Liver (tissue), 10 donors: ENCODE measurements at places on chromosomes 6 and 20. TPM values are rescaled to one million over a fixed set of nuclear protein-coding genes. Genes with fewer than 3 reads are reported as not detected.
A peak's percentile ranks its signal among the peaks of the same experiment; 100 is the strongest.

The BCAS1 gene
- polyA plus RNA-seq: 0.06 TPM

The RIPOR3 gene
- 8.9 TPM for polyA plus RNA-seq

The ANKRD66 gene
- polyA plus RNA-seq: not detected

The ZBTB22 gene
- 1.6 TPM for polyA plus RNA-seq

The BTBD3 gene
- 3.0 TPM for polyA plus RNA-seq

The PDE10A gene
- 0.20 TPM for polyA plus RNA-seq

The BANF2 gene
- not detected for polyA plus RNA-seq

The MLIP gene
- polyA plus RNA-seq: 4.1 TPM

The BPI gene
- polyA plus RNA-seq: not detected

DNA sequence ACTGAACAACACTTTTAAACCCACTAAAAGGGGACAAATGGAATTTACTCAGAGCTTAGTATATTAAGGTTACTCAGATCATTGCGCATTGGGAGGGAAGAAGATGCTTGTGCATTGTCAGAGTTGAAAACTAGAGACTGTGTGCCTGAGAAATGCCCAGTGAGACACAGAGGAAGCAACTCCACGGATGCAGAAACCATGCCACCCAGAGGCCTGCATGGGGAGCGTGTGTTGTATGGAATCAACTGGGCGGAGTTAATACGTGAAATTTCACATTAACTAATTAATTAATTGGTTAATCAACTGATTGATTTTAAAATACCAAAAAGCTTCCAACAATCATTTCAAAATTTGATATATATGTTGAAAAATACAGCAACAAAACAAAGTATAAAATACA lies 391.6 kb downstream of the PLCB1 start:
- H3K4me3 ChIP-seq: no peak overlapping the region
- H3K4me1 ChIP-seq: no peaks in the 10 kb centered on the region
- no peaks in the 10 kb centered on the region for H3K27me3 ChIP-seq
- DNase-seq: no peak

- H3K4me1 ChIP-seq: no peaks in the 10 kb centered on the region
- H3K4me3 ChIP-seq: no peak overlapping the region
- no peaks in the 10 kb centered on the region for H3K27me3 ChIP-seq
- DNase-seq: no peak
- H3K27ac ChIP-seq: no peak overlapping the region
- no peaks in the 10 kb centered on the region for H3K36me3 ChIP-seq
Measured at GRCh38 chr20:39108746-39109145, 146.6 kb downstream of the DHX35 start.

DNA sequence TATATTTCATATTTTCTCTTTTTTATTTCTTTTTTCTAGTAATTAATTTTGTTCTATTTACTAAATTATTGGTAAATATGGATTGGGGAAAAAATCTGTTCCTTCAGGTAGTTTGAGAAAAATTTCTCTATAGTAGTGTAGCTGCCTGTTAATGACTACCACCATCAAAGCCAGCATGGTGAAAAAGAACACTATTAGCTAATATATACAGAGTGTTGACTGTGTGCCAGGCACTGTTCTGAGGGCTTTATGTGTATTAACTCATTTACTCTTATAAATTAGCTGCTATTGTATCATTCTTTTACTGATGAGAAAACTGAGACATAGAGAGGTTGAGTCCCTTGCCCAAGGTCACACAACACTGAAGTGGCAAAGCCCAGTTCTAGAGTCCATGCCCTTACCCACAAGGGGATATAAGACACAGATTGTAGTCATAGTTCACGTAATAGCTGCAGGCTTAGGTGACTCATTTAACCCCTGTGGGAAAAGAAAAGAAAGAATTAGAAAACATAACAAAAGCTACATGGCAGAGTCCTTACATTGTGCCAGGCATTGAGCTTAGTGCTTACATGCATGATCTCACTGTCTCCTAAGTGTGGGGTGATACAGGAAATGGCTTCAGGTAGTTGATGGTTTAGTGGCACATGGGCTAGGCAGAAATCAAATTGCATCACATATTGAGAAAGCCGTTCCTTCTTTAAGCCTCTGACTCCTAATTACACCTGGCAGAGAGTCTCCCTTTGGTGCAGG lies 12.2 kb upstream of the AKIRIN2 start:
- H3K36me3 ChIP-seq: no peaks in the 10 kb centered on the region
- H3K27me3 ChIP-seq: no peaks in the 10 kb centered on the region
- H3K4me1 ChIP-seq: no peaks in the 10 kb centered on the region

- H3K4me1 ChIP-seq: peaks cover 22% of the 10 kb centered on the region
- no peaks in the 10 kb centered on the region for H3K27me3 ChIP-seq
- no peak for DNase-seq
- no peak overlapping the region for H3K4me3 ChIP-seq
- no peaks in the 10 kb centered on the region for H3K36me3 ChIP-seq
Measured at GRCh38 chr20:63693733-63694583, 2.5 kb upstream of the TNFRSF6B start.

DNA sequence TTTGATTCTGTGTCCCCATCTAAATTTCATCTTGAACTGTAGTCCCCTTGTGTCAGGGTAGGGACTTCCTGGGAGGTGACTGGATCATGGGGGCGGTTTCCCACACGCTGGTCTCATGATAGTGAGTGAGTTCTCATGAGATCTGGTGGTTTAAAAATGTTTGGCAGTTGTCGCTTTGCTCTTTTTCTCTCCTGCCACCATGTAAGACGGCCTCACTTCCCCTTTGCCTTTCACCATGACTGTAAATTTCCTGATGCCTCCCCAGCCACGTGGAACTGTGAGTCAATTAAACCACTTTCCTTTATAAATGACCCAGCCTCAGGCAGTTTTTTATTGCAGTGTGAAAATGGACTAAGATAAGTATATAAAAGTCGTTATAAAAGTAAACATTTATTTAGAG lies 80.5 kb upstream of the SGK1 start:
- H3K4me1 ChIP-seq: no peaks in the 10 kb centered on the region
- no peak overlapping the region for H3K4me3 ChIP-seq
- no peaks in the 10 kb centered on the region for H3K36me3 ChIP-seq
- H3K27me3 ChIP-seq: no peaks in the 10 kb centered on the region

- H3K36me3 ChIP-seq: no peaks in the 10 kb centered on the region
- no peak for DNase-seq
- no peak overlapping the region for H3K27ac ChIP-seq
- peaks cover 12% of the 10 kb centered on the region for H3K4me1 ChIP-seq
- H3K27me3 ChIP-seq: no peaks in the 10 kb centered on the region
Measured at GRCh38 chr20:3738111-3739053, 5.9 kb downstream of the HSPA12B start.

DNA sequence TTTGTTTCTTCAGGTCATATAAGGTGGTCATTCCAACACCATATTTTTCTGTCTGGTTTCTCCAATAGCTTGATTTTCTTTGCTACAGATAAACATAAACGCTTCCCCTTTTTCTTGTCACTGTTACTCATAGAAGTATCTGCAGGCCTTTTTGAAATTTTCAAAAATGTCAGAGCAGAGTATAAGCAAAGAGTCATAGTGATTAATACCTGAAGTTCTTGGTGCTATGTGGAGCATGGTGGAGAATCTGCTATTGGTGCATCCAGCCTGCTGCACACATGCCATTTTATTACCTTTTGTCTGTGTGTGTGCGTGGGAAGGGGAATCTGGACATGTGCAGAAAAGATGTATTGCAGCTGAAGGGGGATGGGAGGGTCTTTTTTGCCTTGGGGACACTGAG lies 19.7 kb downstream of the STX11 start:
- H3K4me3 ChIP-seq: no peak overlapping the region
- no peak overlapping the region for H3K27ac ChIP-seq
- no peaks in the 10 kb centered on the region for H3K4me1 ChIP-seq
- H3K36me3 ChIP-seq: no peaks in the 10 kb centered on the region

DNA sequence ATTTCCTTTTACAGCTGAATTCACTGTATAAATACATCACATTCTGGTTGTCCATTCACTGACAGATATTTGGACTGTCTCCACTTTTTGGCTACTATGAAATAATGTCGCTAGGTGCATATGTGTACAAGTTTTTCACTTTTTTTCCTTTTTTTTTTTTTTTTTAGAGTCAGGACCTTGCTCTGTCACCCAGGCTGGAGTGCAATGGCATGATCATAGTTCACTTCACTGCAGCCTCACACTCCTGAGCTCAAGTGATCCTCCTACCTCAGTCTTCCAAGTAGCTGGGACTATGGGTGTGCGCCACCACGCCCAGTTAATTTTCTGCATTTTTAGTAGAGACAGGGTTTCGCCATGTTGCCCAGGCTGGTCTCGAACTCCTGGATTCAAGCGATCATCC lies 13.3 kb downstream of the CSNK2A1 start:
- no peak overlapping the region for H3K4me3 ChIP-seq
- H3K27ac ChIP-seq: no peak overlapping the region
- no peaks in the 10 kb centered on the region for H3K36me3 ChIP-seq

DNA sequence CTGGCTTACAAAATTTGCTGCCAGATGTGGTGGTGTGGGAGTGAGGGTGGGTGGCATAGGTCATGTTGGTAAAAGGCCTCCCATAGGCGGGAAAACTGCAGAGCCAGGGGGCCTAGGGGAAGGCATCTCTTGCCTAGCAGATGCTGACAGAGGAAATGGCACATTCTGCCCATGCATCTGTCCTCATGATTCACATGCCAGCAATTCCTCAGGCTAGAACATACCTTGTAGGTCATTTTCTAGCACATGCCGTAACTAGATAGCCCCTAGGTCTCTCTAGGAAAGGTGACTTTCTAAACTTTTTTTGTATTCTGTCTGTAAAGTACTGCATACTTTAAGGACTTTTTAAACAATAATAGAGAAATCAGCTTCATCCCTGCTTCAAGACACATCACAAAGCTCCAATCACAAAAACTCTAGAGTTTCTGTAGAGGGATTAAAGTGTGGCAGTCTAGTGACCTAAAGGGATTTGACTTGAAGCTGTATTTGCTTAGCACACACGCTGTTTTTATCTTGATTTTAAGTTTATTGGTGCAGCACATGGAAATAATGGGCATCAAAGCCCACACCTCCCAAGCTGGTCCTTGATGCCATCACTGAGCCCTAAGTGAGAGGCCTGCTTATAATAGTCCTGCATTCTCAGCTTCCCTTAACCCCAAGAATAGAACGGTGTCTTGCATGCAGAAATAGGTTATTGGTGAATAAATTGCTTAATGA lies 55.2 kb downstream of the ANKEF1 start:
- H3K4me1 ChIP-seq: no peaks in the 10 kb centered on the region
- H3K27ac ChIP-seq: no peak overlapping the region
- H3K4me3 ChIP-seq: no peak overlapping the region
- no peaks in the 10 kb centered on the region for H3K36me3 ChIP-seq
- H3K27me3 ChIP-seq: no peaks in the 10 kb centered on the region

DNA sequence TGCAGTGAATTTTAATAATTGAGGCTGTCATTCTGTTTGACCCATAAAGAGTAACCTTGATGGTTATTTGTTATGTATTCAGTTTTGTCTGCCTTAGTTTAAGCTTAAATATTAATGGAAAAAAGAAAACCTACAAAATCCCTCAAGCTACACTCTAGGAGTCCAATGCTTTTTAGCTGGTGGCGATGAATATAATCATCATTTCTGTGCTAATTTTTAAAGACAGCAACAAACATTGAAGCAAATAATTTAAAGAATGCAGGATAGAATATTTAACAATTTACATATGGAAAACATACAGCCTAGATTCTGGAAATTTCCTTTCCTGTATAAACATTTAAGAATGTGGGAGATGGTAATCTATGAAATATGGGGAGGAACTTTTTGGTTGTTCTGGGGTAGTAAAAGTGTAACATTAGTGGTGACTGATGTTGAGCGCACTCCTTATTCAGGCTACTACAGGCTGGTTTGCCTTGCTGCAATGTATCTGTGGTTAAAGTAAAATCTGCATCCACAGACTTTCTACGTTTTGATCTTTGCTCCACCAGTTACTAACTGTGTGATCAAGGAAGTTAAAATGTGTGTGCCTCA lies 287.9 kb upstream of the DEFB112 start:
- H3K4me1 ChIP-seq: no peaks in the 10 kb centered on the region
- no peaks in the 10 kb centered on the region for H3K27me3 ChIP-seq
- no peaks in the 10 kb centered on the region for H3K36me3 ChIP-seq
- no peak overlapping the region for H3K27ac ChIP-seq
- DNase-seq: no peak
- H3K4me3 ChIP-seq: no peak overlapping the region

GRCh38 chr20:34096699-34097444 lies 15.2 kb downstream of the EIF2S2 start:
- no peaks in the 10 kb centered on the region for H3K27me3 ChIP-seq
- H3K27ac ChIP-seq: no peak overlapping the region
- H3K36me3 ChIP-seq: peaks cover 75% of the 10 kb centered on the region

DNA sequence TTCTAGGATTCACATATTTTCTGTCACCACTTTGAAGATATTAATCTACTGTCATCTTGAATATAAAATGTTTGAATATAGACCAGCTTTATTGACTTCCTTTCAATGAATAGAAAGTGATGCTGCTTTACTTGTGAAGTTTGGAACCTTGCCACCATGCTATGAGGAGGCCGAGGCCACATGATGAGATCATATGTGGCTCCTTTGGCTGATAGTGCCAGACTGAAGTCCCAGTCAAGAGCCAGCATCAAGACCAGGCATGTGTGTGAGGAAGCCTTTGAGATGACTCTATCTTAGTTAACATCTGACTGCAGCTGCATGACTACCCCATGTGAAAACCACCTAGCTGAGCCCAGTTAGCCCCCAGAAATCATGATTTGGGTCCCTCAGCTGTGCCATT lies 169.5 kb downstream of the OTOR start:
- H3K27me3 ChIP-seq: no peaks in the 10 kb centered on the region
- no peaks in the 10 kb centered on the region for H3K4me1 ChIP-seq
- H3K27ac ChIP-seq: no peak overlapping the region
- H3K4me3 ChIP-seq: no peak overlapping the region
- DNase-seq: no peak

DNA sequence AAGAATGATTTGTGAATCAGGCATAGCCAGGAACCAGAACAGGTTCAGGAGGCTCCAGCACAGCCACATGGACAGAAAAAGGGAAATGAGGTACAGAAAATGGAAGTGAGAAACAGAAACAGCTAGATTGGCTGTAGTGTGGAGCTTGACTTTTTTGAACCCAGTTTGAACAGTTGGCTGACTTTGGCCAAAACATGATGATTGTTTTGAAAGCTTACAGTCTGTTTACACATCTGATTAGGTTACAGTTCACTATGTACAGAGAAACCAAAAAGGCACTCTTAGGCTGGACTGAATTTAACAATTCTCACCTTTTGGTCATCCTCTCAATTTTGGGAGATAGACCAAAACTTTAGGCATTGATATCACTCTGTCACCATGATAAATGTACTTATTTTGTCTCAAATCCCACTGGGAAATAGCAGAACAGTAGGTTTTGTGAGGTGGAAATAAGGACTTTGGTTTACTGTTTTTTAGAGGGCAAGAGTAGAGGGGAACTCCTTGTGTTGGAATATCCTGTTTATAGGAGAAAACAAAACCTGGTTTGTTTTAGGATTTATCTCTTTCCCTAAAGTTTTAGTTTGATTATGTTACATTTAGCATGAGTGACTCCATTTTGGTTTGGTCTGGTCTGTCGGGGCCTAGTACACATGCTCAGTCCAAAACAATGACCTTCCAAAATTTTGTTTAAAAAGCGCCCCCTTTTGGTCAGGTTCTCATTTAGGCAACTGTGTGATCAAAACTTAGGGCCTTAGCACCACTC lies 123.1 kb downstream of the OLIG3 start:
- no peak overlapping the region for H3K4me3 ChIP-seq
- H3K4me1 ChIP-seq: peaks cover 5% of the 10 kb centered on the region
- H3K36me3 ChIP-seq: no peaks in the 10 kb centered on the region
- peak overlapping the region; percentile 29 for H3K27ac ChIP-seq
- no peaks in the 10 kb centered on the region for H3K27me3 ChIP-seq
